Activated CD4-positive, alpha-beta T cell treated with anti-CD3 and anti-CD28 coated beads for 36 hours (primary cell): ENCODE measurements at places on chromosomes 4 and X.
A peak's percentile ranks its signal among the peaks of the same experiment; 100 is the strongest.

- no peak for DNase-seq
- no peaks in the 10 kb centered on the region for H3K27me3 ChIP-seq
- H3K36me3 ChIP-seq: peaks cover 16% of the 10 kb centered on the region
- no peak overlapping the region for H3K4me3 ChIP-seq
Observed at GRCh38 chrX:9516635-9517034, 51.8 kb downstream of the TBL1X start.

GRCh38 chrX:45592101-45592500 lies 391.4 kb upstream of the DIPK2B start:
- H3K27me3 ChIP-seq: no peaks in the 10 kb centered on the region
- no peaks in the 10 kb centered on the region for H3K4me1 ChIP-seq
- no peaks in the 10 kb centered on the region for H3K36me3 ChIP-seq
- H3K27ac ChIP-seq: no peak overlapping the region
- DNase-seq: no peak

DNA sequence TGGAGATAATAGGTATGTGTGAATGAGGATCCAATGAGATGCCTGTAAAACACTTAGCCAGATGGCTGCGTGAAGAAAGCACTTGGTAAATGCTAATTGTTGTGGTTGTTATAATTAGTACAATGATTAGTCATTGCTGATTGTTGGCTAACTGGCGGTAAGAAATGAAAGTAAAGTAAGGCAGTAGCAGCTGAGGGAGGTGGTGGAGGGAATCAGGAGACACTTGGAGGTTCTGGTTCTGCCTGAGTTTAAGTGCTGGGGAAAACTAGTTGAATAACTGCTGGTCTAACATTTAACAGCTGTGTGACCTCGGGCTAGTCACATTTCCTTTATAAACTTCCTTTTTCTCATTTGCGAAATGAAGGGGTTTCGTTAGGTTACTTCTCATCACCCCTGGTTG lies 30.9 kb downstream of the CD38 start:
- peaks cover 34% of the 10 kb centered on the region for H3K4me1 ChIP-seq
- peak overlapping the region; percentile 18 for H3K27ac ChIP-seq
- no peak for DNase-seq
- H3K27me3 ChIP-seq: no peaks in the 10 kb centered on the region

- H3K4me1 ChIP-seq: peaks cover 5% of the 10 kb centered on the region
- no peak for DNase-seq
- no peaks in the 10 kb centered on the region for H3K36me3 ChIP-seq
- H3K4me3 ChIP-seq: no peak overlapping the region
- peaks cover 3% of the 10 kb centered on the region for H3K27me3 ChIP-seq
Observed at GRCh38 chr4:113998079-113998478, 18.6 kb upstream of the ARSJ start.

- peaks cover 3% of the 10 kb centered on the region for H3K27me3 ChIP-seq
- no peaks in the 10 kb centered on the region for H3K4me1 ChIP-seq
- DNase-seq: no peak
- no peak overlapping the region for H3K4me3 ChIP-seq
- no peaks in the 10 kb centered on the region for H3K36me3 ChIP-seq
Observed at GRCh38 chrX:106897259-106897658, 5.9 kb downstream of the RIPPLY1 start.

DNA sequence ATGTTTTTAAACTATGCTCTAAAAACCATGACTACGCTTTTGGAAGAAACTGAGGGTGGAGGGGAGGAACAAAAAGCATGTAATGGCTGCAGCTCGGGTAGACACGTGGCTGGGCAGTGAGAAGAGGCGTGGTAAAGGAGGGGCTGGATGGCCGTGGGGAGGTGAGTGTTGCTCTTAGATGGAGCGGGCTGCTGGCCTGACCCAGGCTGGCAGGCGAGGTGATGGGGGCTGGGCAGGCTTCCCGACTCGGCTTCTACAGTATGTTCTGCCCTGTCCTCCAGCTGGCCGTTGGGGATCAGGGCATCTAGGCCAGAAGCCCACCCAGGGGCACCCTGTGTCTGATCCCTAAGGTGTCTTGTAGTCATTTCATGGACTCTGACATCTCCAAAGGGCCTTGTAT lies 60.7 kb downstream of the EFHC2 start:
- H3K4me3 ChIP-seq: no peak overlapping the region
- no peaks in the 10 kb centered on the region for H3K27me3 ChIP-seq
- no peak for DNase-seq
- no peaks in the 10 kb centered on the region for H3K36me3 ChIP-seq

- H3K36me3 ChIP-seq: no peaks in the 10 kb centered on the region
- no peak overlapping the region for H3K4me3 ChIP-seq
- H3K4me1 ChIP-seq: peaks cover 20% of the 10 kb centered on the region
- no peaks in the 10 kb centered on the region for H3K27me3 ChIP-seq
Observed at GRCh38 chr4:108971473-108971872, 208.6 kb upstream of the ETNPPL start.

DNA sequence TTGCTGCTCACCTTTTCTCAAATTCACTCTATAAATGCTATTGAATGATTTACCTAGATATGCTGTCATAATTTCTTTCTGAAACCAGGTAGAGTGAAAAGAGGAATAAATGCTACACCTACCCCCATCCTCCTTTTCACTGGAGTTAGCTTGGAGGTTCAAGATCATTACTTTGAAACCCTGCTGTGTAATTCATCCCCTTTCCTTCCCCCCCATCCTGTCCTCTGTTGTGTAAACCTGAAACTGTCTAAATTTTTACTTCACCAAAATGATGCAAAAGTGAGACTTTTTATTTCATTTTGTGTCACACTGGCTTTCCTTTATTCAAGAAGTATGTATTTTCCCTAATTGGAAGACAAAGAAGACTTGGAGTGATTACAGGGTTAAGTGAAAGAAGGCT lies 5.4 kb downstream of the ZCCHC18 start:
- H3K27me3 ChIP-seq: no peaks in the 10 kb centered on the region
- H3K4me1 ChIP-seq: peaks cover 39% of the 10 kb centered on the region
- no peak overlapping the region for H3K4me3 ChIP-seq

- no peaks in the 10 kb centered on the region for H3K36me3 ChIP-seq
- DNase-seq: peak; percentile 6
- no peak overlapping the region for H3K4me3 ChIP-seq
Observed at GRCh38 chr4:169810325-169811323, 52.9 kb upstream of the HPF1 start.

- DNase-seq: no peak
- no peaks in the 10 kb centered on the region for H3K27me3 ChIP-seq
- no peak overlapping the region for H3K4me3 ChIP-seq
- no peaks in the 10 kb centered on the region for H3K4me1 ChIP-seq
Observed at GRCh38 chr4:111449657-111450056, 695.6 kb upstream of the FAM241A start.

GRCh38 chr4:155539746-155540145 lies 126.9 kb upstream of the GUCY1A1 start:
- no peak for DNase-seq
- H3K27ac ChIP-seq: no peak overlapping the region
- no peaks in the 10 kb centered on the region for H3K36me3 ChIP-seq
- no peaks in the 10 kb centered on the region for H3K27me3 ChIP-seq
- H3K4me1 ChIP-seq: no peaks in the 10 kb centered on the region

GRCh38 chr4:71268166-71268565 lies 70.7 kb upstream of the SLC4A4 start:
- no peak for DNase-seq
- H3K36me3 ChIP-seq: no peaks in the 10 kb centered on the region
- no peak overlapping the region for H3K27ac ChIP-seq
- H3K27me3 ChIP-seq: peaks cover 4% of the 10 kb centered on the region
